Left lobe of liver (tissue), 2 donors: ENCODE measurements at places on chromosomes 16 and 17.

DNA sequence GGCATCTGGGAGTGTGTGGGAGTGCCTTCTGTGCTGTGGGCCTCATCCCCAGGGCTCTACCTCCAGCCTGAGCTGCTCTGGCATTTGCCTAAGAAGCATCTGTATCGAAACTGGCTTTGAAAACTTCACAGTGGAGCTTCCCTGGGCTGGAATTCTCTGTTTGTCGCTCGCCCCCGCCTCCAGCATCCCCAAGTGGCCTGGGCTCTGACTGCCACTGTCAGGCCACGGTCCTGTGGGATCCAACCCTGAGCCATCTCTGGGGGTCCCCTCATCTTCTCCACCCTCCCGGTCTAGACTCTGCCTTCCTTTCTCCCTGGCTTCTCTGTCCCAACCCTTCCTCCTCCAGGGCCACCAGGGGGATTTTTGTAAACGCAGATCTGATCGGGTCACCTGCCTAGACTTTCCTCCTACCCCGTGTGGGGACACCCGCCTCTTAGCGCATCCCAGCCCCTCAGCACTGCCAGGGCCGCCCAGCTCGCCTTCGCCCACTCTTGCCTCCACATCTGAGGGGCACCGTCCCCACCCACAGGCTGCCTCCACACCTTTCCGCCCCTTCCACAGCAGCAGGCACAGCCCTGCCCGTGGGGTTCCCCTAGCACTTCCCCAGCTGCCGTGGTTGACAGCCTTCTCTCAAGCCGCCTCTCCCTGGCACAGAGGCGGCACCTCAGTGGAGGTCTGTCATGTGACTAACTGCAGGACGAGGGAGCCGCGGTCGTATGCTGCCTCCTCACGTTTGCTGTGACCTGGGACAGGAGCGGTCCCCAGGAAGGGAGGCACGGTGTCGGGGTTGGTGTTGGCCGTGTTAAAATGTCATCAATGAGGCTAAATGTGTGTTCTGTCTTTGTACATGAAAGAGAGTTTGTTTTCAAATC lies 12.0 kb downstream of the TBC1D24 start:
- DNase-seq = no peak

- no peak for DNase-seq
These were observed 89.8 kb downstream of the KATNIP start for GRCh38 chr16:27639561-27640276.

GRCh38 chr17:43024407-43025289 lies at the start of gene RND2:
TSS of gene RND2 (plus strand) at chr17:43025231. CDS start at chr17:43025348, 117 bp downstream.
- DNase-seq = peak; percentile 90

GRCh38 chr17:77798031-77798430 lies 160.5 kb upstream of the TNRC6C start:
- no peak for DNase-seq

DNA sequence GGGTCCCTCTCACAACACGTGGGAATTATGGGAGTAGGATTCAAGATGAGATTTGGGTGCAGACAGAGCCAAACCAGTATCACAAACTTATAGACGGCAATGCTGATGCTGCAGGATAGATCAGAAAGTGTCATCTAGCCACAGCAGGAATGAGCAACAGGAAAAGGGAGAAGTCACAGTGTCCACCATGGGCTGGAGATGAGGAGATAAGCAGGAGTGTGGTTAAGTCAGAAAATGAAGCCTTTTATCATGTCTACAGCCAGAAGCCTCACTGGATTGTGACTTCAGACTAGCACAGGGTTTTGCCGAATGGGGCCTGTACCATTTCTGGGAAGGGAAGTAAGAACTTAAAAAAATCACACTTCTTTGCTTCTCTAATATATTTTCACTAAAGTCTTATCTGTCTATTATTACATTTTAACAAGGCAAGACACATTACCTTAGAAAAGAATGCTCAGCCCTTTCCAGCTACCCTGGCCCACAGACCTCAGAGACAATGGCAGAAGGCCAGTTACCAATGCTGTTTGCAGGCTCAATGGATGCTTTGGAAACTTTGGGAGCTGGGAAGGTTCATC lies 490.2 kb upstream of the SALL1 start:
- DNase-seq = no peak

DNA sequence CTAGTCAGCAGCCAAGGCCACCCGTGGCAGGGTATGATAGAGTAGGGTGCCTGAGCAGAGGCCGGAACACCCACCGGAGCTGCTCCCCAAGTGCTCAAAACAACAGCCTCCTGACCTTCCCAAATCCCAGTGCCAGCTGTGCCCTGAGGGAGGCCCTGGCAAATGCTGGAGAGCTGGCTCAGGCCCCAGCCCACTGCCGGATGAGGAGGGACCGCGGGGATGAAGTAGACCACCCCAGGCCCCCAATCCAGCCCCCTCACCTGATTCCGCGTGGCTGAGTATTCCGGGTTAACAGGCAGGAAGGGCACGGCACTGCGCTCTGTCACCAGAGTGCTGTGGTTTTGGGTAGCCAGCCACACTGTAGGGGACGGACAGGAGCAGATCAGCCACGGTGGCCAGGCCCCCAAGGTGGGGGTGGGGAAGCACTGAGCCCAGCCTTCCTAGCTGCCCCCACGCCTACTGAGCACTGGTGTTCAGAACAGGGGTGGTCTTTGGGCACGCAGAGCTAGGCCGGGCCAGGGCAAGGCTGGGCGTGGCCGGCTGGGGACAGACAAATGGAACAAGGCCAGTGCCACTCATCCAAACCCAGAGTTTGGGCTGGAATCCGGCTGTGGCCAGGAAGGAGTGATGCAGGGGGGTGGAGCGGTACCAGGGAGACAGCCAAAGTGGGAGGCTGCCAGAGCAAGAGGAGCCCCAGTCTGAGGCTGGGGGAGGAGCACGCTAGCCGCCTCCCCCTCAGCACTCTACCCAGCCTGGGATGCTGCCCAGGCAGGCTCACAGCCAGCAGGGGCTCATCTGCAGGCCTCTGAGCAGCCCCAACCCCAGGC lies 9.1 kb downstream of the TP53I13 start:
- no peak for DNase-seq
